RCC 7860 (cell line): ENCODE measurements at places on chromosomes 2 and 18.
A peak's percentile ranks its signal among the peaks of the same experiment; 100 is the strongest.

GRCh38 chr2:47086054-47086471 is 69.0 kb downstream of the STPG4 start:
- DNase-seq: no peak

- no peak for DNase-seq
Observed at GRCh38 chr2:195543063-195543462, 114.0 kb upstream of the SLC39A10 start.

DNA sequence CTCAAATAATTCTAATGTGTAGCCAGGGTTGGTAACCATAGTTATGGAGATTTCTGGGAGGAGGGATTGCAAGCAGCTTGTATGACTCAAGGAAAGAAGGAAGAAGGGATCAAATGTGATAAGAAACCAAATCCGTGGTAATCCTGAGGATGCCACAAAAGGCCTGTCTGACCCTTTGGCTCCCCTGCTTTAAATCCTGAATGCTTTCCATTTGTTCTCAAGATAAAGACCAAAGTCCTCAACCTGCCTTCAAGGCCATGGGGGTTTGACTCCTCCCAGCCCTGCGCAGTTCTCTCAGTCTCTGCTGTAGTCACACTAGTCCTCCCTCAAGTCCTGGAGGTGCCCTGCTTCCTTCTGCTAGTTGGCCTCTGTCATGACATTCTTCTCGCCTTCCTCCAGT is 74.0 kb downstream of the SUMO1 start:
- DNase-seq: no peak

- DNase-seq: no peak
Observed at GRCh38 chr2:100071335-100072043, 70.9 kb downstream of the AFF3 start.

- no peak for DNase-seq
Observed at GRCh38 chr2:190477661-190478454, 56.7 kb downstream of the NEMP2 start.

GRCh38 chr2:164839914-164840457 is 1.6 kb downstream of the COBLL1 start:
- peak; percentile 47 for DNase-seq
